Metanephros (tissue), 2 donors: ENCODE measurements at places on chromosomes 1 and 21. TPM values are rescaled to one million over a fixed set of nuclear protein-coding genes. Genes with fewer than 3 reads are reported as not detected.

Gene PRR9
- total RNA-seq = not detected

Gene RGS18
- 4.0 TPM for total RNA-seq

Gene FCRL5
- total RNA-seq = 0.23 TPM

Gene GBP6
- 0.12 TPM for total RNA-seq

Gene SPATA45
- 0.47 TPM for total RNA-seq

Gene LAD1
- 17.6 TPM for total RNA-seq

Gene VHLL
- not detected for total RNA-seq

Gene TMEM269
- total RNA-seq = 0.47 TPM

Gene NCMAP
- total RNA-seq = 0.47 TPM

Gene GJA5
- total RNA-seq = 25.6 TPM

Gene GPR37L1
- total RNA-seq = 0.06 TPM

Gene PRAMEF4
- total RNA-seq = not detected

Gene HSD3B2
- total RNA-seq = 1.3 TPM

Gene OR10J1
- not detected for total RNA-seq

Gene LEFTY2
- total RNA-seq = 0.58 TPM

Gene SV2A
- total RNA-seq = 6.2 TPM

Gene CRNN
- total RNA-seq = not detected

Gene LCE1D
- total RNA-seq = not detected

Gene ORC1
- 4.0 TPM for total RNA-seq

Gene FMO4
- total RNA-seq = 5.4 TPM

Gene CD1C
- total RNA-seq = 1.3 TPM

Gene TAL1
- total RNA-seq = 17.2 TPM

Gene NR5A2
- total RNA-seq = 2.2 TPM

Gene SORT1
- 52.5 TPM for total RNA-seq

Gene SPATA21
- not detected for total RNA-seq

Gene CYYR1
- 21.1 TPM for total RNA-seq

Gene PHC2
- 111 TPM for total RNA-seq
